ENCODE measurements at places on chromosomes 7 and 10.
A peak's percentile ranks its signal among the peaks of the same experiment; 100 is the strongest.

DNA sequence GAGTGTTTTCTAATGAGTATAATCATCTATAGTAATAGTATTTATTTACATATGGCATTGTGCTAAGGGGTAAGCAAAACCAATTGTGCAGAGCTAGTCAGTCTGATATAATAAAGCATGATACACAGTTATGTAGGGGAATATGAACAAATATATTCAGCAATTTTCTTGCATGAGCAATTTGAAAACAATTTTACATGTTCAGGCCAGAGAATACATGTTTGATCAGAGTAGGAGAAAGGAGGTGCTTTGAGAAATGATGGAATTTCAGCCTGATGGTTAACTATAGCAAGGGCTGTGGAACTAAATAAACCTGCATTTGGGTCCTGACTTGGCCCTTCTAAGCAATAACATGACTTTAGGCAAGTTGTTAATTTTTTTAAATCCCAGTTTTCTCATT is 214.5 kb downstream of the TWIST1 start:
- no peak for DNase-seq

GRCh38 chr7:117036836-117037235 is 83.5 kb downstream of the ST7 start:
- DNase-seq, result no peak

- DNase-seq, result no peak
Observed at GRCh38 chr10:23557777-23558176, 118.9 kb downstream of the OTUD1 start.

DNA sequence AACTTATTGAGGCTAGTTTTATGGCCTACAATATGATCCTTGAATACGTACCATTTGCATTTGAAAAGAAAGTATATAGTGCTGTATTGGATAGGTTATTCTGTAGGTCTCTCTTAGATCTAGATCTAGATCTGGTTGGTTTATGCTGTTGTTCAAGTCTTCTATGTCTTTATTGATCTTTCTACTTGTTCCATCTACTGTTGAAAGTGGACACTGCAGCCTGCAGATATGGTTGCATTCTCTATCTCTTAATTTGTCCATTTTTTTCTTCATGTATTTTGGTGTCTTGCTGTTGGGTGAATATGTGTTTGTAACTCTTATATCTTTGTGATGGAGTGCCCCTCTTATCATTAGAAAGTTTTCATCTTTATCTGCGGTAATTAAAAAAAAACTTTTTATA is 139.4 kb upstream of the PCDH15 start:
- DNase-seq, result no peak

GRCh38 chr7:159158888-159159405 is 14.3 kb upstream of the VIPR2 start:
- no peak for DNase-seq

GRCh38 chr7:30804078-30804661 is 33.0 kb downstream of the MINDY4 start:
- DNase-seq, result no peak

GRCh38 chr7:3037259-3037658 is 6.4 kb downstream of the CARD11 start:
- DNase-seq, result no peak

GRCh38 chr7:94700926-94701554 is 45.1 kb upstream of the SGCE start:
- no peak for DNase-seq

DNA sequence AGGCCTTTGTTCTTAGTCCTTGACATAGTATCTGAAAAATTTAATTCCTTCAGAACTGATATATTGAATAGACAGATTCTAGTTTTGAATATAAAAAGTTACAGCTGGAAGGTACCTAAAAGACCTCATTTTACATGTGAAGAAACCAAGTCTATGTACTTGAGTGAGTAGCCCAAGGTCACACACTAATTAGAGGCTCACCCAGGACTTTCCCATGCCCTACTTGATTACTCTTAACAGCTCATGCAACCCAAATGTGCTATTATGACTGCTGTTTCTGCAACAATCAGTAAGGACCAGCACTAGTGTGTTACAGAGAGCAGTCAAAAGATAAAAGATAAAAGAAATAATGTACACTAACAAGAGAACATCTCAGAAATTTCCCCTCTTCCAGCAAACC is 40.7 kb upstream of the BET1 start:
- no peak for DNase-seq

- no peak for DNase-seq
Observed at GRCh38 chr10:30839652-30840051, 192.0 kb downstream of the ZNF438 start.

GRCh38 chr10:70550459-70550858 is 52.1 kb downstream of the PRF1 start:
- no peak for DNase-seq

DNA sequence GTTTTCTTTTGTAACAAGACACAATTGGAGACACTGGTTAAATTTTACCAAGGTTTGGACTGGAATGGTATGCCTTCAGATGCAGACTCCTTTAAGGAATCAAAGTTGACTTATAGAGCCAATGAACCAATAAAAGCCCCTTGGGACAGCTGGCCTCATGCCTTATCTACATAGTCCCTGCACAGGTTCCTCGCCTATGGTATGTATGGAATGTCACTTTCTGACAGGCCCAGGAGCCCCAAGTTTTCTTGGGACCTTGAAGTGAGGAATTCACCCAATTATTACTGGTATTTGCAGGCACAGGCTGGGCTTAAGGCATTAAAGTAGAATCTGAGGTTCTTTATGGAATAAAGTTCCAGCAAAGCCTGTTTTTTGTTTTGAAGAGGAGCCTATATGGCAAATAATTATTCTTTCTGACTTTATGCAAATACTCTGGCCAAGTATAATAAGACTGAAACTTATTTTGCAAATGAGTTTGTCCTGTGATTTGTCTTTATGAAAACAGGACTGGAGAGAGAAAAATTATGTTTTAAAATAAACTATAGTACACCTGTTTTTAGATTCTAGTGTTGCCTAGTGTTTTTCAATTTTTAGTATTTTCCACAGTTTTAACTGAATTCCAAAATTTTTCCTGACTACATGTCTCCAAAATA is 24.1 kb upstream of the DNMBP start:
- no peak for DNase-seq

GRCh38 chr10:42491001-42491592 is 147.3 kb downstream of the ZNF33B start:
- DNase-seq, result no peak

- no peak for DNase-seq
Observed at GRCh38 chr7:42593860-42594259, 318.0 kb downstream of the C7orf25 start.

GRCh38 chr7:71659622-71660021 is 527.7 kb downstream of the GALNT17 start:
- DNase-seq, result no peak

DNA sequence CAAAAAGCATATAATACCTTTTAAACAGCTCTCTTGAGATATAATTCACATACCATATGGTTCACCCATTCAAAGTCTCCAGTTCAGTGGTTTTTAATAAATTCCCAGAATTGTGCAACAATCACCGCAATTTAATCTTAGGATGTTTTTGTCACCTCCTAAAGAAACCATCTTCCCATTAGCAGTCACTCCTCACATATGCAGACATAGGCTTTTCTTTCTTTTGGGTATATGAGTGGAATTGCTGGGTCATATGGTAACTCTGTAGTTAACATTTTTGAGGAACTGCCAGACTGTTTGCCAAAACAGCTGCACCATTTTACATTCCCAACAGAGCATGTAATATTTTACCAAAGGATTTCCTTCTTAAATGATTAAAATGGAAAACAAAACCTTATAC is 57.0 kb downstream of the CC2D2B start:
- DNase-seq, result no peak

DNA sequence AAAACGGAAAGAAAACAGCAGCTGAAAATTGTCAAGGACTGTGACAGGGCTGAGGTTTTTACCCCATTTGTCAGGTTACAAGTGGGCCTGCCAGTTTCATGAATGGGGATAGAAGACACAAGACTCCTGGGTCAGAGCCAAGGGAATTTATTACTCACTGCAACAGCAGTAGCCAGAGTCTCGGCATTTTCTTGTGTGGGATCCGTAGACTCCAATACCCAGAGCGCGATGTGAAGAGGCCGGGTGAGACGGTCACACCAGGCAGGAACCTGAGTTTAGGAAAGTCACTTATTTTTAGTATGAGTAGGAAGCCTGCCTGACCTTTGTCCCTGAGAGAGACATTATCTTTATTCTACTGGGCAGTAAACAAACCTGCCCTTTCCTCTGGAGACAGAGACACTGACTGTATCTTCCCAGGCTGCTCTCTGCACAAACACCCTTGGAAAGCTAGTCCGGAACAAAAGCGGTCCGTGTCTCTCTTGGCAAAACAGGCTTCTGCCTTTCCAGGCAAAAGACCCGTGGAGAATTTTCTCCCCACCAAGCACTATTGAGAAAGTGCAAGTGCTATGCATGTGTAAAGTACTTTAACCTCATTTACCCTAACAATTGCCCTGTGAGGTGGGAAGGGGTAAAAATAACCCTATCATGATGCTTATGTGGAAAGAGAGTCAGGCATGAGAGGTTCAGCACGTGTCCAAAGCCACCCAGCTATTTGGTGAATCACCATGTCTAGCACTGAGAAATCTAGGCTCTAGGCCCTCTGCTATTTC is 58.4 kb downstream of the JCAD start:
- peak; percentile 94 for DNase-seq

- DNase-seq, result no peak
Observed at GRCh38 chr7:34162677-34163076, 257.3 kb downstream of the BMPER start.
